Activated T-helper 1 cell treated with anti-CD3 and anti-CD28 coated beads, Interleukin-12 subunit alpha, Interleukin-12 subunit beta, Interleukin-2, Interleukin-4 antibody, amounts not matched to agents 30 ng/mL and 10 ng/mL and 1 ng/mL, durations not matched to agents 14 hours and 24 hours and 36 hours (primary cell): ENCODE measurements at places on chromosomes 6 and 20.

GRCh38 chr6:37501632-37502491 is 2.2 kb upstream of the CCDC167 start:
- H3K4me1 ChIP-seq, result peaks cover 64% of the 10 kb centered on the region
- H3K27ac ChIP-seq, result peak overlapping the region; percentile 90
- H3K36me3 ChIP-seq, result peaks cover 11% of the 10 kb centered on the region
- peak; percentile 17 for DNase-seq

- H3K27me3 ChIP-seq, result peaks cover 11% of the 10 kb centered on the region
- DNase-seq, result no peak
- peaks cover 3% of the 10 kb centered on the region for H3K4me1 ChIP-seq
- no peaks in the 10 kb centered on the region for H3K36me3 ChIP-seq
These were observed 17.1 kb upstream of the NTSR1 start for GRCh38 chr20:62691487-62691886.

DNA sequence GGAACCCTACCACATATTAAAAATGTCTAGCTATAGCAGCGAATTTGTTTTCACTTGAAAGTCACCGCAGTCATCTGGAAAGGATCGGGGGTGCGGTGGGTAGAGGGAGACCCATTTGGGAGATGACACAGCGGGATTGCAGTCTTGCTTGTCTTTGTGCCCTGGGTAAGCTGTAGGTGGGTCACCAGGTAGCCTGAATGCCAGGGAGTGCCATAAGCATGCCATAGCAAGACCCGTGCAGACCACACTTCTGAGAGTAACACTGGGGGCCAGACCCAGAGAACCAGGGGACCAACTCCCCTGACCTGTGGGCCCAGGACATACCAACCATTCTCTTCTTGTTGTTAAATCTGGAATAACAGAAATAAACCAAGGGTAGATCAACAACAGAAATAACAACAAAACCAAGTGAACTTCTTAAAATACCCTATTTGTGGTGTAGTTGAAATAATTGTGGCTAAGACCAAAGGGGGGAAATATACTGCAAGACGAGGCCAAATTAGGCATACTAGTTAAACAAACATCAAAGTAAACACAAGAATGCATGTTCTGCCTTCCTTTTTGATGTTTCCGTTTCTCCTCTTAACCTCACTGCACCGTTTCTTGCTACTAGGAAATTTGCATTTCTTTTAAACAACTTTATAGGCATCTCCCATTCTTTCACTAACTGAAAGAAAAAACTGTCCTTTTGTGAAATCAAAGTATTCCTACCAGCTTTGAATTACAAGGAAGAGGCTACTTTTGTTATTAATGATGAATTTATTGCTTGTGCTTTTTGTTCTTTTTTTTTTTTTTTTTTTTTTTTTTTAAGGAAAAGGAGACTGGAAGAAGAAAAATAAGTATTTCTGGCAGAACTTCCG is 128.2 kb downstream of the SASH1 start:
- no peaks in the 10 kb centered on the region for H3K4me1 ChIP-seq
- H3K4me3 ChIP-seq, result no peak overlapping the region
- no peaks in the 10 kb centered on the region for H3K36me3 ChIP-seq

DNA sequence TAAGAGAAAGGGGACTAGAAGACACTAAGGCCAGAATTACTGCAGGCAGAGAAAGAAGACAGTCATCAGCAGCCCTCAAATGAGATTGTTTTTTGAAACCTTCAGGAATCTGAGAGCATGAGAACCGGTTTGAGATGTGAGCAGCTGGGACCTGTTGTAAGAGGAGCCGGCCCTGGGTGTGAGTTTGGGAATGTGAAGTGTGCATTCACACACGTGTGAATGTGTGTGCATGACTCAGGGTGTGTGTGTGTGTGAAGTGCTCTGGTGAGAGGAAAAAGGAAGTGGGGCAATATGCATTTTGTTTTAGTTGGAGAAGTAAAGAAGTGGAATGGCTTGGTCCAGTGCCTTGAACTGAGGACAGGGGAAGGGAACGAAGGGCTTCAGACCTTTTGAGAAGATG is 4.3 kb downstream of the SCUBE3 start:
- peaks cover 38% of the 10 kb centered on the region for H3K27me3 ChIP-seq
- no peak for DNase-seq
- no peak overlapping the region for H3K27ac ChIP-seq
- H3K36me3 ChIP-seq, result no peaks in the 10 kb centered on the region
- H3K4me1 ChIP-seq, result peaks cover 3% of the 10 kb centered on the region
- H3K4me3 ChIP-seq, result no peak overlapping the region

DNA sequence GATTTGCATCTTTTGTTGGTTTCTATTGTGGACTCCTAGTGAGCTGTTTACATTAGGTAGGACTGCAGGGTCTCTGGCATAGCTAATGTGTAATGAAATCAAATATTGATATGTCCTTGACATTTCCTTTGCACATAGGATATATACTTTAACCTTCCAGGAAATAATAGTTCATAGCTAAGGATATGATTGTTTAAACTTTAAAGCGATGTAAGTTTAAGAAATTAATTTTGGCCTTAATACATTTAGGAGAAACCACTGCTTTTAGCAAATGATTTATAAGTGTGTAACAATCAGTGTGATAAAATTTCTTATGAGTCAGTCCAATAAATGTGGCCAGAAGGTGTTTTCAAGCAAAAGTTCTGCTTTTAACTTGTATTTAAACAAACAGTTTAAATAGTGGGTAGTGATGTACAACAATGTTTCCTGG is 171.8 kb downstream of the HS3ST5 start:
- no peak for DNase-seq
- no peak overlapping the region for H3K27ac ChIP-seq
- peaks cover 2% of the 10 kb centered on the region for H3K27me3 ChIP-seq

DNA sequence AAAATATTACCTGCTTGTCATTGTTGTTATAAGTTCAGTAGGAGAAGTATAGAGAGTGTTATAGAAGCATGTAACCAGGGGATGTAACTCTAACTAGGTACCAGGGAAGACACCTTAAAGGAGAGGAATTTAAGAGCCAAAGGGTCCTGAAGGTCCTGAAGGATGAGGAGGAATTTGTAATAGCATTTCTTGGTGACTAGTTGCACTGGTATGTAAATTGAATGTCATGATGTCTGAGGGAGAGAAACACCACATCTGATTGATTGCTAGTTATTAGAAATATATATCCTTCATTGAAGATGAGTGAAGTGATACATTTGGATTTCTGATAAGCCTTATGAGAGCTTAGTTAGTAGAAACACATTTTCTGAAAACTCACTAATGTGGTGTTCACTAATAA is 643.8 kb downstream of the RFPL4B start:
- H3K4me3 ChIP-seq, result no peak overlapping the region
- H3K27me3 ChIP-seq, result no peaks in the 10 kb centered on the region
- H3K36me3 ChIP-seq, result no peaks in the 10 kb centered on the region
- H3K4me1 ChIP-seq, result no peaks in the 10 kb centered on the region

- H3K27ac ChIP-seq, result no peak overlapping the region
- DNase-seq, result no peak
- H3K27me3 ChIP-seq, result no peaks in the 10 kb centered on the region
- H3K4me3 ChIP-seq, result no peak overlapping the region
- H3K36me3 ChIP-seq, result no peaks in the 10 kb centered on the region
- H3K4me1 ChIP-seq, result no peaks in the 10 kb centered on the region
These were observed 131.4 kb upstream of the EPHA7 start for GRCh38 chr6:93550551-93551276.

GRCh38 chr6:140644017-140644416 is 1269.6 kb upstream of the CITED2 start:
- no peaks in the 10 kb centered on the region for H3K4me1 ChIP-seq
- no peak overlapping the region for H3K27ac ChIP-seq
- DNase-seq, result no peak
- H3K36me3 ChIP-seq, result no peaks in the 10 kb centered on the region
- H3K27me3 ChIP-seq, result no peaks in the 10 kb centered on the region

- DNase-seq, result no peak
- H3K36me3 ChIP-seq, result peaks cover 12% of the 10 kb centered on the region
- H3K4me3 ChIP-seq, result no peak overlapping the region
- H3K4me1 ChIP-seq, result no peaks in the 10 kb centered on the region
- no peaks in the 10 kb centered on the region for H3K27me3 ChIP-seq
These were observed 119.5 kb downstream of the SCAF8 start for GRCh38 chr6:154852687-154853086.

- H3K27me3 ChIP-seq, result no peaks in the 10 kb centered on the region
- no peak for DNase-seq
- H3K4me1 ChIP-seq, result no peaks in the 10 kb centered on the region
- no peak overlapping the region for H3K27ac ChIP-seq
- no peaks in the 10 kb centered on the region for H3K36me3 ChIP-seq
- no peak overlapping the region for H3K4me3 ChIP-seq
These were observed 25.1 kb downstream of the SYNDIG1 start for GRCh38 chr20:24494460-24494920.

- no peaks in the 10 kb centered on the region for H3K4me1 ChIP-seq
- no peak overlapping the region for H3K27ac ChIP-seq
- H3K36me3 ChIP-seq, result no peaks in the 10 kb centered on the region
- H3K4me3 ChIP-seq, result no peak overlapping the region
- peaks cover 2% of the 10 kb centered on the region for H3K27me3 ChIP-seq
- no peak for DNase-seq
These were observed 96.6 kb upstream of the INSM1 start for GRCh38 chr20:20271271-20271670.

- H3K4me3 ChIP-seq, result no peak overlapping the region
- H3K27me3 ChIP-seq, result no peaks in the 10 kb centered on the region
- peaks cover 2% of the 10 kb centered on the region for H3K4me1 ChIP-seq
- H3K36me3 ChIP-seq, result no peaks in the 10 kb centered on the region
- H3K27ac ChIP-seq, result no peak overlapping the region
These were observed 246.7 kb downstream of the CD109 start for GRCh38 chr6:73942592-73943186.

- no peaks in the 10 kb centered on the region for H3K27me3 ChIP-seq
- peak overlapping the region; percentile 76 for H3K4me3 ChIP-seq
- H3K36me3 ChIP-seq, result no peaks in the 10 kb centered on the region
- DNase-seq, result peak; percentile 18
- H3K4me1 ChIP-seq, result peaks cover 71% of the 10 kb centered on the region
These were observed 61.5 kb upstream of the FNDC1 start for GRCh38 chr6:159107451-159108260.

DNA sequence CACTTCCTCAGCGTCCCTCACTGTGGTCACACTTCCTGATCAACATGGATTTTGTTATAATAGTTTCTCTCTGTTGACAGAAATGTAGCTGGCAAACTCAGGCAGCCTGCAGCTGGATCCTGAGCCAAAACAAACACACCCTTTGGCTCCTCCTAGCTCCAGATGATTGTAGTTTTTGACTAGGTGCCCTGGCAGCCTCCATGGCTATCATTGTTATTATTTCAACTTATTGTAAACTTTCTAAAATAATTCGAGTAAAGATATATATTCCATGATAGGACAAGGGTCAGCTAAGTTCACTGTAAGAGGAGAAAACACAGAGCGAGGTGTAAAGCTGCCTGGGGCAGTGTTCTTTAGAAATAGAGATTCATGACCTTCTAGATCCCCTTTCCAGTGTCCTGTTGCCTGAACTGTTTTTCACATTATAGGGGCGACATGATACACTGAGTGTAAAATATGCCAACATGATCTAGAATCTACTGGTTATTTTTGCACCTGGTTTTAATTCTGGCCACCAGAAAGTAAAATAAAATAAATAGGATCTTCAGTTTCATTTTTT is 98.2 kb upstream of the HDGFL1 start:
- H3K4me3 ChIP-seq, result no peak overlapping the region
- H3K4me1 ChIP-seq, result no peaks in the 10 kb centered on the region
- H3K27ac ChIP-seq, result no peak overlapping the region
- no peaks in the 10 kb centered on the region for H3K36me3 ChIP-seq

DNA sequence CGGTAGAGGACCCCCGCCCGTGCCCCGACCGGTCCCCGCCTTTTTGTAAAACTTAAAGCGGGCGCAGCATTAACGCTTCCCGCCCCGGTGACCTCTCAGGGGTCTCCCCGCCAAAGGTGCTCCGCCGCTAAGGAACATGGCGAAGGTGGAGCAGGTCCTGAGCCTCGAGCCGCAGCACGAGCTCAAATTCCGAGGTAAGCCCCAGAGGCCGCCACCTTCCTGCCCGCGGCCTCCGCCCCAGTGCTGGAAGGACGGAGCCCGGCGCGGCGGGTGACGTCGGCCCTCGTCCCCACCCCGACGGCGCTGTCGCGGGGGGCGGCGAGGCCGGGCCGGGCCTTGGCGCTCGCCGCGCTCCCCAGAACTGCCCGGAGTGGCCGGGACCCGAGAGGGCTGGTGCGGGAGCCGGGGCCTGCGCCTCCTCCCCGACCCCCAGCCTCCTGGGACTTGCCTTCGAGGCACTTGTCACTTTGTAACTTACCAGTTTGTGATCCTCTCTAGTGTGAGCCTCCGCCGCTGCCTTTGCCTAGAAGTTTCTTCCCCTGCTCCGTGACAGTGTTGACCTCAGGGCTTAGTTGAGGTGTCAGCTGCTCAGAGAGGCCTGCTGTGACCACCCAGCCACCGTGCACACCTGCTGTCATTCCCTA is 417 bp downstream of the VAPB start:
- H3K27me3 ChIP-seq, result peaks cover 10% of the 10 kb centered on the region
- peak overlapping the region; percentile 99 for H3K4me3 ChIP-seq
- H3K36me3 ChIP-seq, result peaks cover 27% of the 10 kb centered on the region
- DNase-seq, result no peak
- H3K27ac ChIP-seq, result peak overlapping the region; percentile 96
- peaks cover 44% of the 10 kb centered on the region for H3K4me1 ChIP-seq

GRCh38 chr6:150115769-150116168 is 27.1 kb upstream of the PPP1R14C start:
- no peak for DNase-seq
- no peak overlapping the region for H3K27ac ChIP-seq
- peaks cover 13% of the 10 kb centered on the region for H3K4me1 ChIP-seq
- H3K4me3 ChIP-seq, result no peak overlapping the region
- no peaks in the 10 kb centered on the region for H3K36me3 ChIP-seq
- H3K27me3 ChIP-seq, result peaks cover 13% of the 10 kb centered on the region

DNA sequence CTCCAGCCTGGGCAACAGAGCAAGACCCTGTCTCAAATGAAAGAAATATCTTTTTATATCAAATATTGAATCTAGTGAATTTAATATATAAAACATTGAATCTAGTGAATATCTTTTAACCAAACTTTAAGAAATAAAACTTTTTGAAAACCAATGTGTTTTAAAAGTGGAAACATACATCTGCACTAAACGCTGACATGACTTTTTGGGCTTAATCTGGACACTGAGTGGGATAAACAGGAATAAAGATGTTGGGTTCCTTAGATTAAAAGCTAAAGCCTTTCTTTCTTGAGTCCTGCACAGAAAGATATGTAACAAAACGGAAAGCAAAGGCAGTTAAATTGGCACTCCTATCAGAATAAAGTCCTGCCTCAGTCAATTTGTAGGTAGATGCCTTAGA is 190.2 kb downstream of the ARHGAP18 start:
- H3K36me3 ChIP-seq, result no peaks in the 10 kb centered on the region
- no peak overlapping the region for H3K4me3 ChIP-seq
- no peaks in the 10 kb centered on the region for H3K27me3 ChIP-seq
